ENCODE measurements at places on chromosomes 3 and 15. TPM values are rescaled to one million over a fixed set of nuclear protein-coding genes. Genes with fewer than 3 reads are reported as not detected.

GRCh38 chr3:162641907-162642306 is 1145.3 kb downstream of the OTOL1 start:
- no peak for DNase-seq

DNA sequence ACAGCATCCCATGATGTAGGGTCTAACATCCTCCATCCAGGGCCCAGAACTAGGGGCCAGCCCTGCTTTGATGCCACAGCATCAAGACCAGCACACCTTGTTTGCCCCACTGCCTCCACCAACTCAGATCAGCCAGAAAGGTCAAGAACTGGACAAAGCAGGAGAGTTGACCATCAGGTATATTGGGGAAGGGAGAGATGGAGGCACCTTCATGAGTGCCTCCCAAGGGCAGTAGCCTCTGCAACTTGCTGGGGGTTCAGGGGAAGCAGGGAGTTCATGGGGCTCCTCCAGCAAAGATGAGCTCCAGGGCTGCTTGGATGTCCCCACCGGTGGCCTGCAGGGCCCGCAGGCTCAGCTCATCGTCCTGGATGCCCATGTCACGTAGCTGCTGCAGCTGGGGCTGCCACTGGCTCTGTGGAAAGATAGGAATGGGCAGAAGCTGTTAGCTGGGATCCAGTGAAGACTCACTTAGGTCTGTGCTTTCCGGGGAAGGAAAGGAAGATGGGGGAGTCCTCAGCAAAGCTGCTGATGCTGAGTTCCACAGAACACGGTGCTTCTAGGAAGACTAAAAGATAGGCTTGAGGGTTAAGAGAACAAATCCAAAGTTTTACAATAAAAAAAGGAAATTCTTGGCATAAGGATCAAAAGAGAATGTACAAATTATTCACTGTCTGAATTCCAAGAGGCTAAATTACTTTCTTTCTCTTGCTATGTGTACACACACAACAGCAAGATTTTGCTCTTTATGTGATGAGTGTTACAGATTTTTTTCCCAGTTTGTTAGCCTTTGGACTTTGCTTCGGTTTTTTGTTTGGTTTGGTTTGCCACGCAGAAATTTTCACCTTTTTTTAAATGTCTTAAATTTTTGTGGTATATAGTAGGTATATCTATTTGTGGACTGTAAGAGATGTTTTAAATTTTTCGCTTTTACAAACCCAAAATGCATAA is 12.3 kb upstream of the SEMA7A start:
- no peak for DNase-seq

Gene C15orf62
- 1.3 TPM for total RNA-seq

- DNase-seq: no peak
Measured at GRCh38 chr3:129132097-129132866, 10.7 kb upstream of the RAB43 start.

- no peak for DNase-seq
Measured at GRCh38 chr15:32735989-32736700, 18.3 kb downstream of the GREM1 start.

Gene PRTG
- not detected for total RNA-seq

Gene ZNF80
- total RNA-seq: 0.10 TPM
